ENCODE measurements at places on chromosomes 1 and 21.
A peak's percentile ranks its signal among the peaks of the same experiment; 100 is the strongest.

- DNase-seq = no peak
Measured at GRCh38 chr1:241654019-241654418, 1.9 kb downstream of the WDR64 start.

DNA sequence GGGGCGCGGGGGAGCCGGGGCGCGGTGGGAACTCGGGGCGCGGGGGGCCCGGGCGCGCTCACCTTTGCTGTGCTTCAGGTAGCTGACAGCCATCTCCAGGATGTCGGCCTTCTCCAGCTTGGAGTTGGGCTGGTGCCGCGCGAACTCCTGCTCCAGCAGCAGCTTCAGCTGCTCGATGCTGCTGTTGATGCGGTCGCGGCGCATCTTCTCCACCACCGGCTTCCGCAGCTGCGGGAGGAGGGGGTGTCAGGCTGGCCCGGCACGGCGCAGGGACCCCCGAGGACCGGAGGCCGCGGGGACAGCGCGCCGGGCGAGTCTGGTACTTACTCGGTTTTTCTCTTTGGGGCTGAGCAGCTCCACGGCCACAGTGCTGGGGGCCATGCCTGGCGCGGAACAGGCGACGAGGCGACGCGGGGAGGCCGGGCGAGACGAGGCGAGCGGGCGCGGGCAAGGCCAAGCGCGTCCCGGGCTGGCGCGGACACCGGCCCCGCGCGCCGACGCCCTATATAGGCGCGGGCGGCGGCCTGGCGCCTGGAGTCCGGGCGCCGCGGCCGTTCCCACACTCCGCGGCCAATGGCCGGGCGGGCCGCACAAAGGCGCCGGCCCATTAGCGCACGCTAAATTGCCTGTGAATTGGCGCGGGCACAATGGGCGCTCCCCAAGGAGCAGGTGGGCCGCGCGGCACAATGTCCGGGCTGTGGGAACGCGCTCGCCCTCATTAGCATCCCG, at the start of gene HES5:
Gene HES5, minus strand, starts transcription at position 480 of the 729 bp plus-strand sequence. Its CDS starts 99 bp downstream, at position 381.
- no peak for DNase-seq

GRCh38 chr1:44643721-44644334, 30.5 kb downstream of the TMEM53 start:
- no peak for DNase-seq

DNA sequence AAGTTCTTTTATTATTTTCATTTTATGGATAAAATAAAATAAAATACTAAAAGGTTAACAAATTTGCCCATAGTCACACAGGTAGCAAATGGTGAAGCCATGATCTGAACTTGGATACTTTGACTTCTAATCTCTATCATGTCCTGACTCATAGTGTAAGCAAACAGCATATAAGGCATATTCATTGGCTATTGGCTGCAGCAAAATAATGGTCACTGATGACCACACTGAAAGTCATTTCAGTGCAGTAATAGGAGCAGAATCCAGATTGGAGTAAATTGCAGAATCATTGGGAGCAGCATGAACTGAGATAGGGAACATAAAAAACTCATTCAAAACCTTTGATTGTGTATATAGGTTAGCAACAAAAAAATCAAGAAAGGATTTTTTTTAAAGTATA, 262.9 kb downstream of the PLA2G4A start:
- DNase-seq = no peak

DNA sequence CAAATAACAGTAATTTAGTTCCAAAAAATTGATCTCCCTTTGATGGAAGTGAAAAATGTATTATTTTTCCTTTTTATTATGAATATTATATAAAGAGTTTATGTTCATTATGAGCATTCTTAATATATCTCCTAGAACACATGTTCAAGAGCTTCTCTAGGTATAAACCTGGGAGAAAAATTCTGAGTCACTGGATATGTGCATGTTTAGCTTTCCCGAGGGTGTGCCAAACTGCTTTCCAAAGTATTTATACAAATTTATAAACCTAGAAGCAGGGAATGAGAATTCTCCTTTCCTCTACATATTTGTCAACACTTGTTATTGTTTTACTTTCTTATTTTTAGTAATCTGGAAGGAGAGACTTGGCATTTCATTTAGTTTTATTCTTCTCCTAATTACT, 25.0 kb downstream of the XCL2 start:
- no peak for DNase-seq

DNA sequence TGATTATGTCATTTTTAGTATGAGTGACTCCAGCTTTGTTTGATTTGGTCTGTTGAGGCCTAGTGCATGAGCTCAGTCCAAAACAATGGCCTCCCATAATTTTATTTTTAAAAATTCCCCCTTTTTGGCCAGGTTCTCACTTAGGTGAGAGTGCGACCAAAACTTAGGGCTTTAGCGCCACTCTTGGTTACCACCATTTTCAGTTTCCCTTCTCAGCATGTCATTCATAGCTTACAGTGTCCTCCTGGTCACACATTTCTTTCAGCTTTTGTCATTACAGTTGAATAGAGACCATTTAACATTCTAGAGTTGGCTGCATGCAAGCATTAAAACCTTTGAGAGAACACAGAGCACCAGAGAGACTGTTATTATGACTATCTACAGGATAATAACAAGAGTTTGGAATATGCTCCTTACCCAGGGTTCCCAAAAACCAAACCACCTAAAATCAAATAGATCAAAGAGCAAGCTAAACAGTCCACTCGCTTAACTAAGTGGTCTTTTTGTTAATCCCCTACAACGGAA, 85.4 kb downstream of the TLR5 start:
- no peak for DNase-seq

DNA sequence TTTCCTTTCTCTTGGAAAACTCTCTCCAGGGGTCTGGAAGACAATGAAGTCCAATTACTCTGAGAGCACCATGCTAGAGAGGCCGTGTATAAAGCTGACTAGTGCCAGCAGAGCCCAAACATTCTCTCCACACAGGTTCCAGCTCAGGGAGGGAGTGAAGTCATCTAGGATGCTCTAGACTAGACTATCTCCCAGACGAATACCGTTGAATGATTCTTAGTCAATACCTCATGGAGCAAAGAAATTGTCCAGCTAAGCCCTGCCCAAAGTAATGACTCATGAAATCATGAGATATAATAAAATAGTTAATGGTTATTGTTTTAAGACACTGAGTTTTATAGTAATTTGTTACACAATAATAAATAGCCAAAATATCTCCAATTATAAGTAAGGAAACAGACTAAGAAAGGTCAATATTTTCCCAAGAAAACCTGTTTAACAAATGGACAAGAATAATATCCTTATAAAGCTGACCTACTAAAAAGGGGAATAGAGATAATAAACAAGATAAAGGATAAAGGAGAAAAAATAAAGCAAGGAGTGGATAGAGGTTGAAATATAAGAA, 163.9 kb upstream of the LRRC7 start:
- DNase-seq = no peak

- peak; percentile 49 for DNase-seq
Measured at GRCh38 chr1:26015358-26015757, 6.2 kb upstream of the EXTL1 start.

DNA sequence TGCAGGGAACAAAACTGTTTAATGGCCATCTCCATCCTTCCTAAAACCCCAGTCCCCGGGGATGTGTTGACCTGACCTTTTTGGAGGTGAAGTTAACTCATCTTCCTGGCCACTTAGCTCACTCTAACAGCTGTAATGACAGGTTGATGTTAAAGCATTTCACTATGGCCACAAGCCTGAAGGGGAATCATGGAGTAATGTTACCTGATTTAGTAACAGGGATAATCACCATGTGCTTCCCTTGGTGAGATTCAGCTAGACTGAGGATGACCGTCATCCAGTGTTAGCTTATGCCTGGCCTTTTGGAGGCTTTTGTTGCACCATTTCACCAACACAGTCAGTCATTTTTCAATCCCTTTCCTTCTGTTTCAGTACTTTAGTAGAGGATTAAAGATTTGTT, 64.3 kb upstream of the RAVER2 start:
- DNase-seq = no peak

- DNase-seq = no peak
Measured at GRCh38 chr1:248231117-248231516, at the start of gene OR2M4. Gene OR2M4, plus strand, starts transcription at chr1:248231417. Its CDS starts 7,512 bp downstream, at chr1:248238929.

DNA sequence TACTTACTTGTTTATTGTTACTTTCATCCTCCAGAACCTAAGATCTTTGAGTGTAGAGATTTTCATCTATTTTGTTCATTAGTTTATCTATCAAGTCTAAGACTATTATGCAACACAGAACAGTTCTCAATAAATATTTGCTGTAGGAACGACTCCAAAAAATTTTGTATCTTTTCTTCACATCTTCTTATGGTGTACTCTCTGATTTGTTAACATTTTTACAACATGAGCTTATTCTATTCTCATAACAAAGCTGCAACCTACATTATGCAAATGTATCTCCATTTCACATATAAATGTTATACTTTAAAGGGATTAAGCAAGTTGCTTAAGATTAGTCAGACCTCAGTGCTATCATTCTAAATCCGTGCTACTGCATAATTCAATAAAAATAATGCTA, 514.2 kb upstream of the ZP4 start:
- DNase-seq = peak; percentile 19

GRCh38 chr1:3586986-3587759, 24.1 kb downstream of the MEGF6 start:
- DNase-seq = no peak

DNA sequence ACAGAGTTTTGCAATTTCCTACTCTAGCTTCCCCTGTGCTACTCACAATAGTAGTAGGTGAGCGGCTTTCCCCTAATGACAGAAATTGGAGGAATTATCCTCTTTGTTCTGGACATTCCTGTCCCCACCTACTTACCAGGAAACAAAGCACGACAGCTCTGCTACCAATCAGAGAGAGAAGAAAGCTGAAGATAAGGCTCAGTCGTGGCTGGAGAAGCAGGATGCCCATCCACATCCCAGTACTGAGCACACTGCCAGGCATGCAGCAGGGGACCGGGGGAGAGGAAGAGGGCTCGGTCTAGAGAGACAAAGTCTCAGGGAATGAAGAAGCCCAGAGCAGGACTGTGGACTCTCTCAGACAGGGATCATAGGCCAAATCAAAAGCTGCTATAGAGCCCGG, 134.1 kb upstream of the KRTAP19-8 start:
- DNase-seq = no peak

GRCh38 chr1:157106813-157107189, 7.2 kb upstream of the ETV3L start:
- DNase-seq = no peak

DNA sequence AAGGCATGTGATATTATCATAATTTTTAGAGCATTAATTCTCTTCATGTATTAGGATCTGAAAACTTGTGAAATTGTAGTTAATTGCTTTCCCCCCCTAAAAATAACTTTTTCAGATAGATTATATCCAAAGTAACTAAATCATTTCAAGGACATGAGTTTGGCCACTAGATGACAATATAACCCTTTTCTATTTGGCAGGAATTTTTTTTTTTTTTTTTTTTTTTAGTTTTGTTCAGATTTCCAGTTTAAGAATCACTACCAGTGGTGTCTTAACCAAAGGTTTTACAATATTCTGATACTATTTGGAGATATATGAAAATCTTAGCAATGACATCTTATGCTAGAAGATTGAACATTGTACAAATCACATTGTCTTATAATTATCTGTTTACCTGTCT, 370.8 kb downstream of the AMY1C start:
- DNase-seq = no peak

DNA sequence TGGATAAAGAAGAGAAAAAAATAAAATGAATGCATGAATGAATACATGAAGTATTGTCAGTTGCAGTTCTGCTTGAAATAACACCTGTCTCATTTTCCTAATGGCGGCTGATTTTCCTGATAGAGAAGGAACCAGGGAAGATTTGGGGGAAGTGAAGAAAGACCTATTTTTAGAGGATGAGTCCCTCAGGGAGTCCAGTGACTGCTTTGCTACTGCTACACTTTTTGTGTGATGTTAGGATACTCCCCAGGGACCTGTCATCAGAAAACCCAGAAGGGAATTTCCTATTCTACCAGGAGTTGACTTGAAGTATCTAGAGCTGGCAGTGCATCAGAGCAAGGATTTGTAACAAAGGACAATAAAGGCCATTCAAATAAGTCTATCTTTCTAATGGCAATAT, 114.8 kb downstream of the MAB21L3 start:
- no peak for DNase-seq

DNA sequence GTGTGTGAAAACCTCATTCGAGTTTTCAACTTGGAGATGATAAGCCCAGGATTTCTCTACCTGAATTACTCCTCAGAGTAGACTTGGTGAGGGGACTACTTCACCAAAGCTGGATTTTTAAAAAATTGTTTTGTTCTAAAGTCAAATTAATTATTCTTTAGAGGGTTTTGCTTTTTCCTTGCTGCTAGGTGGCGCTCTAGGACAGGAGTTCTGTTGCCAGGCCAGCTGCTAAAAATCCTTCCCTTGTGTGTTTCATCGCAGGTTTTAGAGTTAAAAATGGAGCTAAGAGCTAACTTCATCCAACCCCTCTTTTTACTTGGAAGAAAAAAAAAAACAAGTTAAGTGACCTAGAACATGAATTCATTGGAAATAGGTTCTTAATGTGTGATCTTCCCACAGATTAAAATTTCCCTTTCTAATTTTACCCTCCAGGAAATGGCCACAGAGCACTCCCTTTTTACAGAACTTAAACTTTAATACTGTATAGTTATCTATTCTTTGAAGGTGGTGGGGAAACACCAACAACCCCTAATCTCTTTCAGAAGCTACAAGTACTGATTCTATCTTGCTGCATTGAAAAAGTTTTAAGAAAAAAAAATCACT, 36.7 kb upstream of the FAM163A start:
- DNase-seq = peak; percentile 64

DNA sequence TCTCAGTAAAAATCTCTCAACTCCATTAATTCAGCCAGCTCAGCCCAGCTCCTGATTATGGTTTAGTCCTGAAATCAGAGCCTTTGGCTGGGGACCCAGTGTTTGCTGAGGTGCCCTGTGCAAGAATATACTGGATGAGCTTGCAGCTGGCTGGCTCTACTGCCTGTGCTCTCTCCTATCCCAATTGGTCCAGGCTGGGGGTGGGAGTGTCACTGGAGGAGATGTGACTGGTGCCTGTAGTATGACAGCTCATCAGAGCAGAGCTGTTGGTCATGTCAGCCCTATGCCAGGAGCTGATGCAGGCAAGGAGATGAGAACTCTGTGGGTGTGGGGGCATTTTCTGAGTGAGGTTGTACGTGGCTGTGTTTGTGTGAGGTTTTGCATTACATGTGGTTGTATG, 87.0 kb downstream of the TNR start:
- DNase-seq = no peak

GRCh38 chr1:116254776-116255175, 118.3 kb upstream of the ATP1A1 start:
- DNase-seq = no peak
